ENCODE measurements at places on chromosomes 7 and 10.

DNA sequence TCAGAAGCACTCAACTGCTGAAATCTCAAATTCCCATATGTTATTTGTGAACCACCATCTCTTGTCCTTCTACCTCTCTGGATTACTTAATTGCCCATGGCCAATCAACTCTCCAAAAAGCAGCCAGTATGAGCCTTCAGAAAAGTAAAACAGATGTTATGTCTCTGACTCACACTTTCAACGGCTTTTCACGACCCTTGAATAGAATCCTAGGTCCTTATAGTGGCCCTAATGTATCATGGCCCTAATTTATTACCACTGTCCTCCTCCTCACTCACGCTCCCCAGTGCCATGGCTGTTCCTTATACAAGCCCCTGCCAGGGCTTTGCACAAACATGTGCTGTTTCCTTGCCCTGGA lies 20.0 kb downstream of the ZNF438 start:
- DNase-seq: no peak

- DNase-seq: peak; percentile 26
These were observed 144.4 kb downstream of the DYNC1I1 start for GRCh38 chr7:95916573-95917297.

DNA sequence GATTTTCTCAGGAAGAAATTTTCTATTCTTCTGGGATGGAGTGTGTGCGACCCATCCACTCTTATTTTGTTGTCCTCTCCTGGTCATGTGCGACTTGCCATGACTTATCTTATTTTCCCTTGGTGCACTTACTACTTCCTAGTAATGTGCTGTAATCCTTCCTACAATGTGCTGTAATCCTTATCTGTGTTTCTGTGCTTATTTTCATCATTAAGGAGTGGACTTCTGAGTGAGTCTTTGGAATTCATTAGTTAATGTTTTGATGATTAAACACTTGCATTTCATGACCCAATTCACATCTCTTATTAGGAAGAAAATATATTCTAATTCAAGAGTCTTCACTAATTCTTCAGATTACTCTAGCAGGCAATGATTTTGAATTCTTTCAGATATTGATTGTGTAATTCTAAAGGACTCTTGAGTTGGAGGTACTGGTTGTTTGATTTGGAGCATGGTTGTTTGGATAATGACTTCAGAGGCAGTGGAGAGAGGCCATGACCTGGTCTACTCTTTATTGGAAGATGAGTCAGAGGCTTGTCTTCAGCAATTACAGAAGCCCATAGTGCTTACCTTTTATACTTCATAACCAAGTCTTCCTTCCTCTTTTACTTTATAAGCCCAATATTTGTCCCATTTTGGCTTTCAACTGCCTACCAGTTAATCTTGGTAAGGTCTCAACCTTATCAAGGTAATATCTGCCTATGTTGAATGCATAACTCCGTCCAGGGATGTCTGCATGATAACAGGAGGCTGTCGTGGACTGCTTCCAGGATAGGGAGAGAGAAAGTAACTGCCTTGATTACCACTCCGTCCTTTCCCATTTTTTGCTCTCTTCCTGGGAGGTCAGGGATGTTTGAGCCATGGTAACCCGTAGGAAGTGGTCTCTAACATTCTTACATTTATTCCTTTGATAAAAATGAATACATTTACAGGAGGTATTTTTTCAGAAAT lies 278.3 kb upstream of the SP8 start:
- no peak for DNase-seq

DNA sequence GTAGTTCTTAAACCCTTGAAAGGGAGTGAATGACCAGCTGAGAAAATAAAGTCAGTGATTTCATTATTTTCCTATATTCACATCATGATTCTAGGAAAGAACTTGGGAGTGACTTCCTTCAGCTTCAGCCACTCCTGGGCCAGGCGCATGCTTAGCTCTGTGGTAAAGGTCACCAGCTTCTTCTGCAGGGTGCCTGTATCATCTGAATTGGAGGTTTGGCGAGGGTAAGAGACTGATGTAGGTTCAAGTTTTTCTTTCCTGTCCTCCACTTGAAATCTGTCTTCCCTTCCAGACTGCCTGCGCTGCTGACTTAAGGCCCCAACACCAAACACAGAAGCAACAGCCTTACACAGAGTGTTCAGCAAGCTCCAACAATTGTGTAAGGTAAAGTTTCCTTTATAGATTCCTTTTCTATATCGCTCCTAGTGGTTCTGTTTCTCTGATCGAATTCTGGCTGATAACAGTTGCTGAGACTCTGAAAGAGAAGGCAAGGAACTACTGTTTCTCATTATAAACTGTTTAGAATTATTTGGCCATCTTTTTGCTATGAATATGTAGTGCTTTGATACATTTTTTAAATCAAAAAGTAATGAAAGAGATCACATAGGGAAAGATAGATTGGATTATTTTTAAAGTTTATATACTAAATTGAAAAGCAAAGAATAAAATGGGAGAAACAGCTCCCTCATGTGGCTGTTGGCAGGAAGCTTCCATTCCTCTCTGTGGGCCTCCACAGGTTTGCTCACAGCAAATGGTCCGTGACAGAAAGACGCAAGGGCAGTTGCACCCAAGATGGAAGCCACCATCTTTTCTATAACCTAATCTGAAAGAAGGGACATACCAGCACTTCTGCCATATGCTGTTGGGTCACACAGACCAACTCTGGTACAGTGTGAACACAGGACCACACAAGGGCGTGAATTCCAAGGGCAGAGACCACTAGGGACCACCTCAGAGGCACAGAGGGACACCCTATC lies 14.0 kb downstream of the GATAD1 start:
- DNase-seq: peak; percentile 13

Measured in non-pigmented ciliary epithelial cell (primary cell).